ENCODE measurements at places on chromosomes 5 and 9.

GRCh38 chr9:77798140-77798539 is 150.0 kb upstream of the GNA14 start:
- DNase-seq = no peak

DNA sequence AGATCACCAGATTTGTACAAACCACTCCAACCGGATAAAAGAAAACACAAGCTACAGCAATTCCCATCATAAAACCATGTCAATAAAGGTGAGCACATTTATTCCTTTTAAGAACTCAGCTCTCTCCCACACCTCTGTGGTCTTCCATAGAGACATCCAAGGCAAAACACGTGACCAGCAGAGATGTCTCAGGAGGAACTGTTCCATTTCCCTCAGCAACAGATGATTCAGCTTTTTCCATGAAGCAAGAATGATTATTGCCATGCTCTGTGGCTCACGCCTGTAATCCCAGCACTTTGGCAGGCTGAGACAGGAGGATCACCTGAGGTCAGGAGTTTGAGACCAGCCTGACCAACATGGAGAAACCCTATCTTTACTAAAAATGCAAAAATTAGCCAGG is 15.8 kb downstream of the GZMK start:
- no peak for DNase-seq

DNA sequence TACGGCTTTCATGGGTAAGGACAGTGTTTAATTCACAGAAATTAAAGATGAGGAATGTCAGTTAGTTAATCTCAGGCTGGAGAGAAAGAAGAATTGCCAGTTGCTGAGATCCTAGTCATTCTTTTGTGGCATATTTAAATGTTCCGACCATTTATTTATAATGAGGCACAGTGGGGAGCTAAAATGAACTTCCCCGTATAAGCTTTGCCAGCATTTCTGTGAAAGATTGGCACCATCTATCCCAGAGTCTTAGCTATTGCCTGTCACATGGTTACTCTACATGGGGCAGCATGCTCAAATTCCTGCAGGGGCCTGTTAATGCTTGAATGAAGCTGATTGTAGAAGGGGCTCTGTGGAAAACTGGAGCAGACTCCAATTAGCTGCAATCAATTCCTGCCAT is 314.1 kb downstream of the PRELID2 start:
- DNase-seq = no peak

DNA sequence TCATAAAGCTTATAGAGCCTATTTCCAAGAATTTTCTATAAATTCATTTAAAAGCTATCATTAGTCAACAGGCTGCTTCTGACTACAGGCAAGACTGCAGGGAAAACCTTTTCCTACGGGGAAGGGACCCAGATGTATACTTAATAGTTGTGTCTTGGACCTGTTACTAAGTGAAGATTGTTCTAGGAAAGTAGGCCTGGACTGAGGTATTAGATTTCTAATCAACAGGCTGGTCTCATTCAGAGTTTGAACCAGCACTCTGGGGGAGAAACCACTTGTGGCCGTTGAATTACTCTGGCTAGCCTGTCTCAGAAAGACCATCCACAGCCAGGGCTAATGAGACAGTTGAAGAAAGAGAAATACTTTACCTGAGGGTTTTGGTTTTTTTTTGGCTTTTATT is 60.0 kb downstream of the IL6ST start:
- no peak for DNase-seq

DNA sequence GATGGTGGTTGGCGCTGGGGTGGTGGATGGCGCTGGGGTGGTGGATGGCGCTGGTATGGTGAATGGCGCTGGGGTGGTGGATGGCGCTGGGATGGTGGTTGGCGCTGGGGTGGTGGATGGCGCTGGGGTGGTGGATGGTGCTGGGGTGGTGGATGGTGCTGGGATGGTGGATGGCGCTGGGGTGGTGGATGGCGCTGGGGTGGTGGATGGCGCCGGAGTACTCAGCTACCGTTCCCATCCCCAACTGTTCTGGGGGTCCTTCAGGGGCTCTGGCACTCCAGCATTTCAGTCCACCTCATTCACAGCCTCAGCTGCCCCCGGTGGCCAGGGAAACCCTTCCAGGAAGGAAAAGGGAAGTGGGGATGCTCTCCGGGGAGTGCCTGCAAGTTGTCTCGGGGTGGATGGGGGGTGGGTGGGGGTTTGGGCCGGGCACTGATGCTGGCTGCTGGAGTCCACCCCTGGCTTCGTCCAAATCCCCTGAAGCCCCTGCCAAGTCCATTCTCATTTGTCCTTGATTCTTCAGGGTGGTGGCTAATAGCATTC is 147.3 kb upstream of the COL5A1 start:
- DNase-seq = no peak

DNA sequence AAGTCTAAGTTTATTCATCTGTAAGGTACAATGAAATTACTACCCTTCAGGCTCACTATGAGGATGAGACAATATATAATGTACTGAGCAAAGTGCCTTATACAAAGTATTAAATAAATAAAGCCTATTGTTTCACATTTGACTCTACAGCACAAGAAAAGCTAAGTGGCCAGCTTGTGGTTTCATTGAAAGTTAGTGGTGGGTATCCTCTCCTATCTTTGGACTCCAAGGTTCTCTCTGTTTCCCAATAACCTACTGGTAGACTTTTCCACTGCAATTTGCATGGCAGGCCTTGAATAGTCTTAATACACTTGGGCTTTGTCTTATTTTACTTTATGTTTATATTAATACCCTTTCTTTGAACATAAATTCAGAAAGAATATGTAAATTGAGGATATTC is 262.7 kb downstream of the DEPDC1B start:
- no peak for DNase-seq

- DNase-seq = no peak
Observed at GRCh38 chr5:135313946-135314345, 85.1 kb downstream of the MACROH2A1 start.

DNA sequence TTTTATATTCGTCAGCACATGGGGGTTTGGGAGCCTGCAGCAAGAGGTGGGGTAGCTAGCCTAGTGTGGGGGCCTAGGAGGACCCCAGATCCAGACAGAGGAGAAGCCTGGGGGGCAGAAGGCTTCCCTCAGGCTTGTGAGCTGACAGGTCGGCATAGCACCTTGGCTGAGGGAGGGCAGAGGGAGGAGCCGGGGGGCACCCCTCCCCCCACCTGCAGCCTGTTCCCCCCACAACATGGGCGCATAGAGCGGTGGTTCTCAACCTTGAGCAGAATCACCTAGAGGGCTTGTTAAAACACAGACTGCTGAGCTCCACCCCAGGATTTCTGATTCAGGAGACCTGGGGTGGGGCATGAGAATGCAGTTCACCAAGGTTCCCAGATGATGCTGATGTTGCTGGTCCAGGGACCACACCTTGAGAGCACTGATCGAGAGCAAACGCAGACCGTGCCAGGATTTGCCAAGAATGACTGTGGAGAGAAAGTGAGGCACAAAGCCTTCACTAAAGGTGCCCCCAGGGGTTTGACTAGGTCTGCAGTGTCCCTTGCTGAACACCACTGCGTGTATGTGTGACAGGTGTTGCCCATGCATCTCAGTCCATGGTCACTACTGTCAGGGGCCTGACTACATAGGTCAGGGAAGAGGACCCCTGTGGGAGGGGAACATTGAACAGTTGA is 163.3 kb downstream of the MACROH2A1 start:
- DNase-seq = no peak

- DNase-seq = no peak
Observed at GRCh38 chr5:10866913-10867312, 105.9 kb upstream of the DAP start.

DNA sequence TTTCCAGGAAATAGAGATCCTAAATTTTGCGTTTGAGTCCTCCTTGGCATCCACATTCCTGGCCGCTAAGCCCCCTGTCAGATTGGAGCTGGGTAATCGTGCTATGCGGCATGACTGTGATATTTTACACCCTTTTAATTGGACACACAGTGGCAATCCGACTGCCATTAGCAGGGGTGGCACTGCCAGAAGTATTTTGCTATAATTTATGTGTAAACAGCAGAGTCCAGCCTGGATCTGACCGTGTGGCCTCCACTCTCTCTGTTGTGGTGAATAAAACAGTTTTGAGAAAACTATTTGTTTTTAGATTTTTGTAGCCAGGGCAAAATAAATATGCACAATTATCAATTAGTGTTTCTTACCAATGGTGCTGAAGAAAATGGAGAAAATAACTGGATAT is 281.0 kb upstream of the IRX2 start:
- no peak for DNase-seq
